Stimulated activated CD4-positive, alpha-beta T cell treated with anti-CD3 and anti-CD28 coated beads, Interleukin-1b, Interleukin-23, amount 100 ng/mL, for 24 hours (primary cell): ENCODE measurements at places on chromosomes 12 and 14.

GRCh38 chr12:126727218-126728075 lies 1539.5 kb upstream of the TMEM132C start:
- no peak for DNase-seq

DNA sequence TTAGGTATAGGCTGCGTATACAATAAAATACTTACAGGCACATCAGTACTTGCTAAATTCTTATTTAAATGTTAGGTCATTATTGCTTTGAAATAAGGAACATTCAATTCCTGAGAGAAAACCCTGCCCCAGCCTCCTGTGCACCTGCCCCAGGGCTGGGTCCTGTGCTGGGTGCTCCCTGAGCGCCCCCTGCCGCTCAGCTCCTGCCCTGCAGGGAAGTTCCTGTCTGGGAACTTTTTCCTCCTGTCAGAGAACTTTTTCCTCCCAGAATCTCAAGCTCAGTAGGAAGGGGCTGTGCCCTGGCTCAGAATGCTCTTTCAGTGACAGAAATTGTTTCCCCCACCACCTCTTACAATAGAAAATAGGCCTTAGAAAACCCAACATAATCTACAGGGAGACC lies 751.1 kb downstream of the TMEM121 start:
- no peak for DNase-seq

- DNase-seq, result no peak
These were observed 54.6 kb downstream of the CDC42BPB start for GRCh38 chr14:103002578-103003350.

DNA sequence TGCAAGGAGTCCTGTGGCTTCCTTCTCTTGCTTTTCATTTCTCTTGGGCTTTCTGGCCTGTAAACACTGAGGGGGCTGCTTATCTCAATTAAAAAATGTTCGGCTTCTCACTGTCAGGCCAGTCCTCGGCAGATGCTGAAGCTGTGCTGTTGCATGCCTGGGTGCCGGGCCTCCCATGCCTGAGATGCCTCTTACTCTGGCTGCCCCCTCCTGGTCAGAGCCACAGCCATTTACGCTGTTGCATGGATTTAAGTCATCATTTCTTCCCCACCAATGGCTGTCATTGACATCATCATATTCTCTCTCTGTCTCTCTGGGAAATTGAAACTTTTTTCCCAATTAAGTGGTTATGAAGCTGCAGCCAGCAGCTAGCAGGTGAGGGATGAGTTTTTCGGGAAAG lies 53.7 kb downstream of the FOXN4 start:
- DNase-seq, result no peak

DNA sequence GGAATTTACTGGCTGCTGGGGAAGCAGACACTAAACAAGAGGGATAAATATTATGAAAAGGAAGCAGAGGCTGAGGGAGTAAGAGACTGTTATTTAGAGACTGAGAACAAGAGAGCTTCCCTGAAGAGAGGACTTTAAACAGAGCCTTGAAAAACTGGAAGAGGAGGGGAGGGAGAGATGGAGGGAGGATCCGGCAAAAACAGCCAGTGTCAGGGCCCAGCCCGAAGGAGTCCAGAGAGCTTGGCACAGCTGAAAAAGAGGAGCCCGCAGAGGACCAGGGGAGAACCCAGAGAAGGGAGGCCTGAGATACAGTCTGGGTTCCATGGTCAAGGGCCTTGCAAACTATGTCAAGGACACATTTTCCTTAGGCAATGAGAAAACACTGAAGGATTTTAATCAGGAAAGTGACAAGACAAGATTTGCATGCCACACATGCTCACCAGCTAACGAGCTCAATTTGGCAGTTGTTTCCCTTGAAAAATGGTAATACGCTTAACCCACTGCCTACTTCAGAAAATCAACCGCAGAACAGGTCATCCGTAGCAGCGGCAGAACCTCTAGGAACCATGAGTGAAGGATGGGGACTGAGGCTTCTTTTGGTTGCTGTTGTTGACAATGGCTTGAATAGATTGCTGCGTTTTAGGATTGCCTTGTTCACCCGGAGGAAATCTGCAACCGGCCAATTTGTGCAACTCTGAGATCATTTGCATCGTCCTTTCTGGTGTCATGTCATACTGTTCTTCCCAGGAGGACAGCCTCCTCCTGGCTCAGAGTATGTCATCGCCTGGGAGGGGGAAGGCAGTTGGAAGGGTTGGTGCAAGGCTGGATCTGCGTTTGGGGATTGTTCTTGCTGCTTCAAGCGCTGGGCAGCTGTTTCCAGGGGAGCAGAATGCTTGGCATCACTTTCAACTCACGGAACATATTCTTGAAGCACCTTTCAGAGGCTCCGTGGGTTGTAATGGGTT lies 108.2 kb downstream of the PRMT8 start:
- DNase-seq, result no peak

DNA sequence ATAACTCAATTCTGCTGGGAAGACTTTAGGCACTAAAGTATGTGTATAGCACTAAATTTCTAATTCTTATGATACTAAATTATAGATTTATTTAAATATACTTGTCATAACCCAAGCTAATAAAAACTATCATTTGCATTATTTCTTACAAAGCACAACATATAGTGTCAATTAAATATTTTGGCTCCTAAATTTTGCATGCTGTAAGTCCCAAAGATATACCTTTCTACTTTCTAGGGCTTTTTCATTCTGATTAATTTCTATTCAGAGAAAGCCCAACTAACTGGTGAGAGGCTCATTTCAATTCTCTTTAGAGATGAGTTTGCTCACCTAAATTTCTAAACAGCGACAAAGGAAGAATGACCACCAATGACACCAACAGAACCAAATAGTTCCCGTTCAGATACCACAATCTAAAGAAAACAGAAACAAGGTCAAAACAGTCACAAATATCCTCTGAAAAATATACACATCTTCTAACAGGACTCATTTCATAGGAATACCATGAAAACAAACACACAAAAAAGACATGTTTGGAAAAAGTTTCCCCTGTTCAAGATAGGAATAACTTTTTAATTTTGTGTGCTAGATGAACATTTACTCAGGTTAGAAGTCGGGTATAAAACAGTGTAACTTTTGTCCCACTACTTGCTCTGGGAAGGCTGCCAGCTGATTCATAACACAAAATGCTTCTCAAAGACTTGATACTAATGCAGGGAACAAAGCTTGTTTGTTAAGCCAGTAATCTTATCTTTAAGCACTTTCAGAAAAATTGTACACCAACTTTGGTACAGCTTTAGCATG lies 7.6 kb downstream of the SLC38A2 start:
- no peak for DNase-seq

DNA sequence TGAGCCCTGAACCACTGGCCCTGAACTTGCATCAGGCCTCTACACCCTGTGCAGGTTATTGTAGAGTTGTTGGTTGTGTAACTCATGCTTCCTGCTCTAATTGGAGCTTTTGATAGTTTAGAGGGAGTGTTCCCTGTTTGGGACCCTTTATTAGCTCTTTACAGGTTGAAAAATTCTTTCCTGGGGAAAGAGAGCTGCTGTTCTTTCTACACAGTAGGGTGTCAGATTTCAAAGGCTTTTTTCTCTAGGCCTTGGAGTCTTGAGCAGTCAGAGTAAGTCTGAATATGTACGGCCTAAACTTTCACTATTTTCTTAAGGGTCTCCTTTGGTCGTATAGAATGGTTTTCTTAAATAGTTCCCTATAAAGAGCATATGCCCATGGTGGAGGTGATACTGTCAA lies 60.8 kb upstream of the NEDD1 start:
- DNase-seq, result no peak

- no peak for DNase-seq
These were observed 82.6 kb downstream of the METTL25 start for GRCh38 chr12:82440885-82441284.

DNA sequence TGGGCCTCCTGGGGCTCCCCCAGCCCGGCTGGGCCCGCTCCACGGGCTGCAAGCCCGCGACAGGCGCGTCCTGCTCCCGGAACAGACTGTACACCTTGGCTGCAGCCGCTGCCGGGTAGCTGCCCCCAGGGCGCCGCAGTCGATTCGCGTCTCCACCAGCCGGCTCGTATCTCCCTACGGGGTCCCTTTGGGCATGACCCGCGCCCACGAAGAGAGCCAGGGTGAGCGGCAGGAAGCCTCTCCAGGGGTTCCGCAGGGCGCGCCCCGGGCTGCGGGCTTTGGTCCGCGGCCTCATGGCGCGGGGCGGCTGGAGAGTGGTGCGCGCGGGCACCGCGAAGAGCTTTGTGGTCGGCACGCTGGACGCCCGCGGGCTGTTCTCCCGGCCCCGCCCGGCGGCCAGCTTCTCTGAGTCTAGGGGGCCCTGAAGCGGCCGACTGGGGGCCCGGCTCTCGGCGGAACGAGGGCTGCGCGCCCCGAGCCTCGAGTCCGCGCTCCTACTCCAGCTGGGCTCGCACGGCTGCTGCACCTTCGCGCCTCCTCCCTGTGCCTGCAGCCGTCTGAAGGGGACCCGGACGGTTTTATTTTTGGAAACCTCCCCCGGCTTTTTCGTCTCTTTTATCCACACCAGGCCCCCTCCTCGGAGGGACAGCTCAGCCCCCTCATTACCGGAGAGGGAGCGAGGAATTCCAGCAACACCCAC lies at the start of gene LTBP2:
TSS of gene LTBP2 (minus strand) at position 588 of the 700 bp plus-strand sequence. CDS start at position 295, 293 bp downstream.
- DNase-seq, result no peak

- DNase-seq, result no peak
These were observed 68.2 kb downstream of the SLC15A4 start for GRCh38 chr12:128755566-128755965.

DNA sequence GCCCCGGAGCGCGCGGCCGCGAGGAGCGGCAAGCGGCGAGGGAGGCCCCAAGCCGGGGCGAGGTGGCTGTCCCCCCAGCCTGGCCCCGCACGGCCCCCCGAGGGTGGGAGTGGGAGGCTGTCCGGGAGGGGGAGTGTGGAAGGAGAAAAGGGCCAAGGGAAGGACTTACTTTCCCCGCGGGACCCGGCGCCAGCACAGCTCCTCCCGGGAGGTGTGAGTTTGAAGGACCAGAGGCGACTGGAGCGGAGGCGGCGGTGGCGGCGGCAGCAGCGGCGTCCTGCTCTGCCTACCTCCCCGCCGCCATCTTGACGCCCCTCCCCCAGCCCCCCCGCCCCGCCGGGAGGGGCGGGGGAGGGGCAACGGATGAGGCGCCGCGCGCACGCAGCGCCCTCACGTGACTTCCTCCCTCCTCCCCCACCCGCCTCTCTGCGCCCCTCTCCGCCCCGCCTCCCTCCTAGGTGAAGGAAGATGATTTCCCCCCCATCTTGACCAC lies at the start of gene SBNO1:
TSS of gene SBNO1 (minus strand) at position 316 of the 493 bp plus-strand sequence. CDS start 14,406 bp downstream, outside the sequence.
- peak; percentile 79 for DNase-seq

- DNase-seq, result no peak
These were observed 82.4 kb downstream of the SCAF11 start for GRCh38 chr12:45907955-45908354.
